Lung microvascular endothelial cell (primary cell): ENCODE measurements at places on chromosomes 4 and X. TPM values are rescaled to one million over a fixed set of nuclear protein-coding genes. Genes with fewer than 3 reads are reported as not detected.

The HPGDS gene
- total RNA-seq, result not detected in 2 replicates

DNA sequence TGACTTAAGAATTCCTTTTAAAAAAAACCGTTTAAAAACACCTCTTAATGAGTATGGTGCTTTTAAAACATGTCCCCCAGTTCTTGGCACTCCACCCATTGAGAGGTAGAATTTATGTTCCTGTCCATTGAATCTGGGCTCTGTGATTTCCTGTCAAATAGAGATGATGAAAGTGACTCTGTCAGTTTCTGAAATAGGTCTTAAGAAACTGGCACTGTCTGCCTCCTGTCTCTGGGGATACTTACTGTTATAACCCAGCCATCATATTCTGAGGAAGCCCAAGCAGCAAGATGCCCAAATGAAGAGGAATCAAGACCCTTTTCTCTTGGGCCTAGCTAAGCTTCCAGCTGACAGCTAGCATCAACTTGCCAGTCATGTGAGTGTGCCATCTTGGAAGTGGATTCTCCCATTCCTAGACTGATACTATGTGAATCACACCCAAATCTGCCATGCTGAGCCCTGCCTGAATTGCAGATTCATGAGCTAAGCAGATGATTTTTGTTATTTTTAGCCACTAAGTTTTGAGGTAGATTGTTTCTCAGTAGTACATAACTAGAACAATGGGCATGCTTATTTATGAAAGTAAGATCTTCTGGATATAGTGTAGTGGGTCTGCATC lies 22.8 kb downstream of the C4orf54 start:
- no peak for DNase-seq

The PTCHD1 gene
- total RNA-seq, result not detected in 2 replicates

- peak; percentile 68 for DNase-seq
Observed at GRCh38 chr4:68271851-68272357, 26.4 kb upstream of the TMPRSS11B start.
